ENCODE measurements at places on chromosomes 7 and 10.

DNA sequence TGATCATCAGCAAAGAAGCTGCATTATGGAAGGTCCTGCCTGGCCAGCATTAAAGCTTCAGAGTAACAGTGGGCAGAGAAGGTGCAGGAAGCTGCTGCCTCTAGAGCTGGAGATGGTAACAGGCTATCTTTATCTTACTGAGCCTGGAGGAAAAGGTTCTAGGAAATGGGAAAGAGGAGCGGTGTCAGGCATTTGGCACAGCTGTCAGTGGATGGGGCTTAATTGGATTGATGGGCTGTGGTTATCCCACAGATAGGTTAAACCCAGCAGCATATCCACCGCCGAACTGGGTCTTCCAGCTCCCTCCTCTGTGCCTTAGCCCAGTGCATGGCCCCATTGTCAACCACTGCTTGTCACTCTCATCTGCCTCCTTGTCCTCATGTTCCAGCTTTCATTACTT, 127.6 kb downstream of the CCNY start:
- no peak for DNase-seq

DNA sequence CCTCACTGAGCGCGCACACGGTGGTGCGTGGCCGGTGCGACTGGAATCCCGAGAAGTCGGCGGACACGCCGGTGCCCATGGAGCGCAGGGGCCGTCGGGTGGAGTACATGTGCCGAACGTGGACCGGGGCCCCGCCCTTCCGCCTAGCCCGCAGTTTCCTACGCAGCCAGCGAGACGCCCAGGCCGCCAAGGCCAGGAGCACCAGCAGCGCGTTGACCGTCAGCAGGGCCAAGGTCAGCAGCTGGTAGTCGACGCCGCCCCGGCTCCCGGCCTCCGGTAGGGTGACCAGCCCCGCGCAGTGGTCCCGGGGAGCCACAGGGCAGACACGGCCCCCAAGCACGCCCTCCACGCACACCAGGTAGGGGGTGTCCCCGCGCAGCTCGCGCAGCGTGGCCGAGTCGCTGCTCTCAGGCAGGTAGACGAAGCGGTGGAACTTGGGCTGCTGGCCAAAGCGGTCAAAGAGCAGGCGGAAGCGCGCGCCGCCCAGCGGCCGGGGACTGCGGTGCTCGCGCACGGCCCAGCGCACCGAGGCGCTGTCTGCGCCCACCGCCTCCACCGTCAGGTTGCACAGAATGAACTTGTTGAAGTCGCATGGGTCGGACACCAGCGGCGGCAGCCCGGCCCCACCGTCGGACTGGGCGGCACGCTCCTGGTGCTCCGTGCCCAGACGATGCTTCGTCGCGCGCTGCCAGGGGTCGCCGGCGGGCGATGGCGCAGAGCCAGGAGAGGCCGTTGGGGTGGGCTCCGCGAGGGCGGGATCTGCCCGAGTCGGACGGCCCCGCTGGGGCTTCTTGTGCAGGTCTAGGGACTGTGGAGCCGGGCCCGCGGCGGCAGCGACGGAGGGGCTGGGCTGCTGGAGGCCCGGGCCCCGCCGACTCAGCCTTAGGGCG, 2.2 kb downstream of the TRIL start:
- no peak for DNase-seq

- no peak for DNase-seq
Observed at GRCh38 chr7:137848095-137848494, 1.3 kb upstream of the DGKI start.

DNA sequence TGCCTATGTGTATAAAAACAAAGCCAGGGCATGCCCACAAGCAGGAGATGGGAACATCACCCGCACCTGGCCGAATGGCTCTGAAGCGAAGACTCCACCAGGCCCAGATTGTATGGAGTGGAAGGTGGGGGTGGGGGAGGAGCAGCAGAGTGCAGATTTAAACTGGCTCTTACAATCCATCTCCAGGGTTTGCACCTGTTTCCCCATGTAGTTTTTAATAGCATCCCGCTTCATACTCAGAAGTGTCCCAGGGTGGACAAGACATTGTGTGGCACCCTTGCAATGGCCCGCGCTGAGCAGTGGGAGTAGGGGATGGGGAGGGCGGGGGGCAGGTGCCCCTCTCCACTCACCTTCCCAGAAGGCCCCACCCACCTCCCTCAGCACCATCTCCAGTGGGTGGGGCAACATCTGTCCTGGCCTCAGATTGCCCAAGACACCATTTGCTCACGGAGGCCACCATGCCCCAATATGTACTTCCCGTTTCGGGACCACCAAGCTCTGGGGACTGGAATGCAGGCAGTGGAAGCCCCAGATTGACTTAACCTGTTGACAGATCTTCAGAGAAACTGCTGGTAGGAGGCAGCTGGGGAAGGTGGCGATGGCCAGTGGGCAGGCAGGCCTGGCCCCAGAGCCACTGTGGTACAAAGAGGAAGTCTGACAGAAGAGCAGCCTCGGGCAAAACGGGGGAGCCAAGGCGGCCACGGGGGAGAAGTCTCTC, 23.0 kb downstream of the VSIR start:
- DNase-seq: no peak

GRCh38 chr10:96890172-96890513, 58.0 kb downstream of the LCOR start:
- DNase-seq: no peak

DNA sequence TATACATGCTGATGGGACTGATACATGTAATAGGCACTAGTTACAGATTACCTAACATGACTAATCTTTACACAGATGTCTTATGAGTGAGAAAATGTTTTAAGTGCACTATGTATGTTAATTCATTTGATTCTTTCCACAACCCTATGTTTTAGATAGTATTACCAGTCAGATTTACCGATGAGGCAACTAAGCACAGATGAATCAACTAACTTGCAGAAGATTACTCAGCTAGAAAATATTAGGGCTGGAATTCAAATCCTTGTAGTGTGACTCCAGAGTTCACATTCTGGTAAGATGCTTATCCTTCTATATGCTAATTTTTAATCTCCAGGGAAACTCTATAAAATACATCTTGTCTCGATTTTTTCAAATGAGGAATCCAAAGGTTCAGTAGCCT, 964.9 kb downstream of the REEP3 start:
- DNase-seq: no peak

- no peak for DNase-seq
Observed at GRCh38 chr7:29332042-29332811, 137.7 kb downstream of the CHN2 start.

DNA sequence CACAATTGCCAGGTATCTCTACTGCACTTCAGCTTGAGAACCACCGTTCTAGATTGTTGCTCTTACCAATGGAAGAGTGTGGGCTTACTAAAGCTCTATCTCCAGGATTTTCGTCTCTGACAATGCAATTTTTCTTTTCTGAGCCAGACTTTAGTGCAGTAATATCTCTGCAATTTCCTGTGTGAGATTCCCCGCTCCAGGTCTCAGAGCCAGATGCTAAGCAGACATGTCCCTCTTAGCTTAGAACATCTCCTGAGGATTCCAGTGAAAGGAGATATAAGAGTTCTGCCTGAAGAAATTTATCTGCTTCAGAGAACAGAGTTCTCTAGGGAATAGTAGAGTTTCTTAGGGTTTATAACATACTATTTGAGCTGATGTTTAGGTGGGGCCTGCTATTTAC, 82.0 kb downstream of the SND1 start:
- no peak for DNase-seq

- DNase-seq: no peak
Observed at GRCh38 chr10:3825244-3825643, 40.2 kb upstream of the KLF6 start.

GRCh38 chr10:75018686-75019307, 92.7 kb upstream of the SAMD8 start:
- DNase-seq: no peak

DNA sequence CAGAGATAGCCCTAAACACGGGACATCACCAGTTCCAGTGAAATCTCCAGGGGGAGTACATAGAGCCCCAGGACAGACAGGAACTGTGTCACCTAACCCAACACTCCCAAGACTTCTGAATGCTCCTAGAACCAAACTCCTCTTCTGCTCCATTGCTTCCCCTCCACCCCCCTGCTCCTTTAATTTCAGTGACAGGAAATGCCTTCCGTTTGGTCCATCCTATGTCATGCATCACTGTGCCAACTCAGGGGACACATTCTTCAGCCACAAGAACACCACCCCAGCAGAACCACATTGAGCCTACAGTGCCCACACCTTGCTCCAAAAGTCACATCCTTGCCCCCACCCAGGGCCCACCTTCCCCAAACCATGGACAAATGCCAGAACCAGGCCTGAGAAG, 100.5 kb downstream of the KCNMA1 start:
- no peak for DNase-seq

GRCh38 chr10:132423966-132424861, 27.2 kb downstream of the PWWP2B start:
- DNase-seq: no peak

DNA sequence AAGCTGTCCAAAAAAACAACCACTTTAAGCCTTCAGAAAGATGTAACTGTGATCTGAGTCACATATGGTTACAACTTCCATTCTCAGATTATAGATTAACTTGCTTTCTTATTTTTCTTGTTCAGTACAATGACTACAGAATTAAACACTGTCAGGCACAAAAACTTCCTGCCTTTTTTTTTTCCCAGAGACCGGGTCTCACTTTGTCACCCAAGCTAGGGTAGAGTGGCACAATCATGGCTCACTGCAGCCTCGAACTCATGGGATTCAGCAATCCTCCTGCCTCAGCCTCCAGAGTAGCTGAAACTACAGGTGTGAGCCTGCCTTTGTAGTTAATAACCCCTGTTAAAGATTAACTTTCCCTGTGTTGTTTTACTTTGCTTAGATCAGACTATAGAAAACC, 163.2 kb downstream of the AVL9 start:
- no peak for DNase-seq

- DNase-seq: no peak
Observed at GRCh38 chr7:88310956-88311674, 4.4 kb upstream of the STEAP4 start.

DNA sequence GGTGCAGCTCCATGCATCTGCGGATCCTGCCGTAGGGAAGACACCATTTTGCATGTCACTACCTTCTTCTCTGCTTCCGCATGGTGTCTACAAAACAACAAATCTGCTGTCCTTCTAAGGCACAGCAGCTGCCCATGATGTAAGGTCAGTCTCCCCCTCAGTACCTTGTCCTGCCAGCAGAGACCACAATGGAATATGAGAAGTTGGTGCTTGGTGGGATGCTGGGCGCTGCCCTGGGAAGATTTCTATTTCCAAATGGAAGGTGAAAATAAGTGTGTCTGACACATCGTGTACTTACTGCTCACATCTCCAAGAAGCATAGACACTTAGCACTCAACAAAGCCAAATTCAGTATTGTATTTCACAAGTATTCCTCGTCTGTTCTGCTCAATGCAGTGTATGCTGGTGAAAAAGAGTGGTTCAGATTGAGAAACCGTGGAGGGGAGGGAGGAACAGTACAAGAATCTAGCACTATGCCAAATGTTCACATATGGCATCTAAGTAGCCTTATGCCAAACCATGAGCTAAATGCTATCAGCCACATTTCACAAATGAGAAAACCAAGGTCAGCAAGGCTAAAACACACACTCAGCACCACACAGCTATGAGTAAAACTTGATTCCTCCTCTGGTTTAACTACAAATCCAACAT, 95.0 kb downstream of the GRB10 start:
- no peak for DNase-seq

- DNase-seq: no peak
Observed at GRCh38 chr7:5388905-5389433, 34.7 kb downstream of the TNRC18 start.

DNA sequence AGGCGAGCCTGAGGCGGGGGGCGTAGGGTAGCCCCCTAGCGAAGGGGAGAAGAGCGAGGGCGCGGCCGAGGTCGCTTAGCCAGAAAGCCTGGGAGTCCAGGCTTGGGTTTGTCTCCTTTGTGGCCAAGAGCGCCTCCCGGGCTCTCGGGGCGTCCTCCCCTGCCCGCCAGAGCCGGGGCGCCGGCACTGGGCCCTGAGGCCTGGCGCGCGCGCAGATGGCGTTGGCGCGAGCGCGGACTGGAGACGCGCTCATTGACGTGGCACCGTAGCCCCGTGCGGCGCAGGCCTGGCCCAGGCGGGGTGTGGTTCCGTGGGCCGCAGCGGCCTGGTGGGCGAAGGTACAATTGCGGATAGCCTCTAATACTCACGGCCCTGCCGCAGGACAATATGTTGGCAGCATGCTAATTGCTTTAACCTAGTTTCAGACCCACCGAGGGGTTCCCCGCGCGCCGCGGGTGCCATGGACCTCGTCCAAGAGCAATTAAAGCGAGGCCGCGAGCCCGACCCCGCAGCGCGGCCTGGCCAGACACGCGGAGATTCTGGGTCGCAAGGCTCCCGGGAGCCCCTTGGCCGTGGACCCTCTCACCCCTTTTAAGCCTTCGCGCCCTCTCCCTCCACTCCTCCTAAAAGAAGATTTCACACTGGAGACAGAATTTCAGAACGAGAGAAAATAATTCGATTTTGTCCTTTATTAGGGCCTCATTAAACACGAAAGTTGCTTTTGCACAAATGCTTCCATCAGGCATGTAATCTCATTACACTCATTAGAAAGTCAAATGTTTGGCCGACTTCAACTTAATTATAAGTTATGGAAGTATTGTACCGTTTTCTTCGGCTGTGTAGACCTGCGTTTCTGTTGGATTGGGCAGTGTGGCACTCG, 3.1 kb downstream of the PTF1A start:
- no peak for DNase-seq

DNA sequence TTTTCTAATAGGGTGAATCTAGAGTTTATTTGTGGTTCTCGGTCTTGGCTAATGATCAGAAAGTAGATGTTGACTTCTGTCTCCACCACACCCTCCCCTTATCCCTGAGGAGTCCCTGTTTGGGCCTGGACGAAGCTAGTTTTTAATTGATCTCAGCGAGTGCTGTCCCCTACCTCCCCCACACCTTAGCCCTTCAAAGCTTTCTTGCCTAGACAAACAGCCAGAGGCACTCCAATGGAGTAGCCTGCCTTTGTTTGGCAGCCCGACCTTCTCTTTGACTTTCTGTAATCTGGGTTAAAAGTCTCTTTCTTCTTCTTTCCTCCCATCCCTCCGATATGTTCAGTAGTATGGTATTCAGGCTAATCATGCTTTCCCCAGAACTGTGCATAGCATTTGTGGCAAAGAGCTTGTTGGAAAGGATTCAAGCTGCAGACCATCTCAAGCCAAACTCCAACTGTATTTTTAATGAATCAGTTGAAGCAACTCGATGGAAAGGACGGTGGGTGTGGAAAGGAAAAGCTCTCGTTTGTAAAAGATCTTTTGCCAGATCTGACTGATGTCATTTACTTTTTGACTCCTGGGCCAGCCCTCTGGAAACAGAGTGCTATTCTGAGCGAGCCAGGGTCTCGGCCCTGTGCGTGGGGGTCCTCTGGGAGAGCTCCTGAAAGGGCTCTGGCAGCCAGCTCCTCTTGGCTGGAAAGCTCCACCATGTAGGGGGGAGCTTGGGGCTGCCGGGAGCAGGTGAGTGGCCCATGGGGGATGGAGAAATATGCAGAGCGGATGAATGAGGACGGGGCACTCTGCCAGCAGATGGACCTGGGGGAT, 4.5 kb downstream of the FAM180A start:
- DNase-seq: no peak

- DNase-seq: no peak
Observed at GRCh38 chr7:2163600-2164555, 68.9 kb downstream of the MAD1L1 start.

DNA sequence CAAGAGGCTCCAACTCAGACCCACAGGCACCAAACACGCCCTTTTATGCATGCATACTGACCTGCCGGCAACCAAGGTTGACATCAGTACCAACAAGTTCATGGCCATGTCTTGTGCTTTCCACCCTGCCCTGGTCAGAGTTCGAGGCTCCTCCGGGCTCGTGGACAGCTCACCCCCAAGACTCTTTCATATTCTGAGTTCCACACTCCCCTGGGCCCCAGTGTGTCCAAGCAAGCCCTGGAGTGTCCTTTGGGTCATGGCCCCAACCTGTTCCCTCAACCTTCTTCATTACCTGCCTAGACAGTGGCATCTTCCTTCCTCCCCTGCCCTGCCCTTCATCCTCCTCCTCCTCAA, 40.5 kb downstream of the HIF1AN start:
- DNase-seq: no peak

Data from amygdala (tissue), 56 donors.